KBM-7 (cell line): ENCODE measurements at places on chromosomes 5 and 9.

DNA sequence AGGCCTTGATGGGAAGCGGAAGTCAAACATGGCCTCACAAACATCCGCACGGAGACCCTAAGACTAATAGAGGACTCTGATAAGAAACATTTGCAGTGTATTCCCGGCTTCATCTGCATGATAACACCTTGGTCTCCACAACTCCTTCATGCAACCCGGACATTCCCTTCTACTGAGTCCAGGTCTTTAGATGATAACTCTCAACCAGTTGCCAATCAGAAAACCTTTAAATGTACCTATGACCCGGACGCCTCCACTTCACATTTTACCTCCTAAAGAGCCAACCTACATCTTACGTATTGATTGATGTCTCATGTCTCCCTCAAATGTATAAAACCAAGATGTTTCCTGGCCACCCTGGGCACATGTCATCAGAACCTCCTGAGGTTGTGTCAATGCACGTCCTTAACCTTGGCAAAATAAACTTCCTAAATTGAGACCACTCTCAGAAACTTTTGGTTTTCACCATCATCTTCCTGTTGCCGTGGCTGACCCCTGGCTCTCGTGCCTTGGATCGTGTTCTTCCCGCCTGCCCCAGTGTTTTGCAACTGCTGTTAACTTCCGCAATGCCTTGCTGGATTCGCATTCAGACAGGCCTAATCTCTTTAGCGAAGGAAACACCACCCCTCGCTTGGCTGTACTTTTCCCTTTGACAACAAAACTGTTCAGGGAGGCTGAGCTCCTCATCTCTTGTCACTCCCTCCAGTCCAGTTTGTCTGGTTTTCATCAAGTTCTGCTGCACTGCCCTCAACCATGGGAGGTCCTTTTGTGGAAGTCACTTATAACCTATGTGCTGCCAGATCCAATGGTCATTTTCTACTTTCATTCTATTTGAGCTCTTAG is 1.1 kb upstream of the DAP start:
- peak; percentile 24 for DNase-seq

- DNase-seq = no peak
Measured at GRCh38 chr5:73592551-73592950, 27.0 kb downstream of the UTP15 start.

DNA sequence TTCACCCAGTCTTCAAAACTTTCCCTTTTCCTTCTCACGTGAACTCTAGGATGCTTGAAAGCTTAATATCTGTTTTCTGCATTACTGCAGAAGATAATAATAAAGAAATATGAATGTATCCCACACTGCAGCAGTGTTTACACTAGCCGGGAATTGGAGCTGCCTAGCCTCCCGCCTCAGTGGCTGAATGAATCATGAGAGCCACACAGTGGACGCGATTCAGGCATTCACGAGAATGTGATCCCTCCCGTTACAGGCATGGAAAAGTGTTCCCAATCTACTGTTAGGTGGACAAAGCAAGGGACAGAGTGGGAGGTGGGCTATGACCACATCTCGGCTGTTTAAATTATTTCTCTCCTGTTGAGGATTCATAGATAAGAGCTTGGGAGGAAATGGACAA is 69.4 kb upstream of the CTSL start:
- no peak for DNase-seq

GRCh38 chr5:142006363-142007236 is 6.2 kb downstream of the GNPDA1 start:
- DNase-seq = peak; percentile 33

DNA sequence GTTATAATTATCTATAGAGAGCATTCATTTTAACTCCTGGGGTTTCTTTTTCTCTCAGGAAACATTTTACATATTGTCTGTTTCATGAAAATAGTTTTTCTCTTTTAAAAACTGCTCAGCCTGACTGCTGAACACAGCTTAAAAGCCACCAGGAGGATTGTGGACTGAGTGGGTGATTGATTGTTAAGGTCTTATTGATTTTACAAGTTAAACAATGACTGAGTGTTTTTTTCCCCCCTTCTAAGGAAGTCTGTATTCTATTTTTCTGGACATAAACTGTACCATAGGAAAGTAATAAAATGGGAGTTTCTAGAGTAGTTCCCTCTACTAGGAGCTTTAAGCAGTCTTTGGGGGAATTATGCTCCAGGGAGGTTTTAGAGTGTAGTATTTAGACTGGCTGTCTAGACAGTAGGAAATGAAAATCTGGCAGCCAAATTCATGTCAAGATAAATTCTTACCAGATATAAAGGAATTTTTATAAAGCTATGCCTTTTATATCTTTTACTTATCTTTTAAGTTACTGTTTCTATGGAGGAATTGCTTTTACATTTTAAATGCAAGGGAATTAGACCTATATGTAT is 463.9 kb downstream of the PRR16 start:
- DNase-seq = no peak

DNA sequence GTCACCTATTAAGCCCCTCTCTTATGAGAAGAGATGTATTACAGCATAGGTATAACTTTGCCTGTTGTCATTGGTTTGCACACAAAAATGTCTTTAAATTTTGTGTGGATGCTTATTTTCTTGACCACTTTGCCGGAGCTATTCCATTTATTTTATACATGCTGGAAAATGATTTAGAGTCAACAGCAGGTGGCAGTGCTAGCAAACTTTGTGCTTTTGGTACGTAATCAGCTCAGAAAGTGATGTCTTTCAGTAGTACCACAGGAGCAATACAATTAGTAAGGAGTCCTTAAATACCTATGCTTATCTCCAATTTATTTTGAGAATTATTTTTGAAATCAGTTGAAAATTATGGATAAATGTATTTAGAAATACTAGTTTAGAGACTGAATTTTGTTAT is 19.8 kb upstream of the NUDT12 start:
- DNase-seq = peak; percentile 52

DNA sequence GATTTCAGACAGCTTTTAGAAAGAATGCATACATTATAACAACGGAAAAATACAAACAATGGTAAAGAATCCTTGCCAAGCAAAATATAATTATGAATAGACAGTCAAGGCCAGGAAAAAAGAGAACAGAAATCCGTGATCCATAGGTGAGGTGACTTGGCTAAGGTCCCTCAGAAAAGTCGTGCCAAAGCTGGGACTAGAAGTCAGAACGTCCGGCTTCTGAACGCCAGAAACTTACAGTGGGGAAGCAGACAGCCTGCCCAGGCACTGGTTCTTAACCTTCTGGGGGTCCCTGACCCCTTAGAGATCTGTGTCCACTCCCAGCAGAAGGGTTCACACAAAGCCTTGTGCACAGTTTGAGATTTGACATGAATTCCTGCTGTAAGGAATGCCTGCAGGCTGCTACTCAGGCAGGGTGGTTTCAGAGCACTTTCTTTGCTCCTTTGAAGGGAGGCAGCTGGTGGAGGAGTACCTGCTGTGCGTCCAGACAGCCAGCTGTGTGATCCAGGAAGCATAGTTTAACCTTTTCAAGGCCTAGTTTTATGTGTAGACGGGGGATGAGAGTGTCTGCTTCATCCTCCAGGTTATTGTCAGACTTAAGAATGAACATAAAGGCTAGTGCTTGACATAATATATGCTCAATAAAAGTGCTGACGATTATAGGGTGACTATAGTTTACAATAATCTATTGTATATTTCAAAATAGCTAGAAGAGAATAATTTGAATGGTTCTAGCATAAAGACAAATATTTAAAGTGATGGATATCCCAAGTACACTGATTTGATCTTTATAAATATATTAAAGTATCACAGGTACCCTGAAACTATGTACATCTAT is 852 bp downstream of the ARHGEF37 start:
- no peak for DNase-seq

DNA sequence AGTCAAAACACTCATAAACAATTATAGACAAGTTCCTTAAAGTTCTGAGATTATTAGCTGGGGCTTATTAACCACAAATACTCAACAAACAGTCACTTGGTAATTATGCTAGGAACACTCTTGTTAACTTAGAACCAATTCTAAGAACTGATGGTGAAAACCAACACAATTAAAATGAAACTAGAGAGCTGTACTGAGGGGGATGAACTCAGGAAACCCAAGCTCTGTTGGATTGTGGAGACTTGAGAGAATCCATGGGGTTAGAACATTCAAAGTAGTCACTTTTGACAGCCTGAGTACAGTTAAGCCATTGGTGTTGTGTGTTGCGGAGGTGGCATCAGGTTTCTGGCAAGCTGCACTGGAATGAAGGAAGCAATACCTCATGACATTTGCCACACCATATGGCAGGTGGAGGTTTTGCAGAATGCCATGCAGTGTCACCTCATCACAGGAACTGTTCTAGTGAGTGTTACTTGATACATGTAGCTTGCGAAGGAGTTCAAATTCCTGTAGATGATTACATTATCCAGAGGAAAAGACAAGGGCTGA is 480.9 kb upstream of the CD180 start:
- no peak for DNase-seq

GRCh38 chr9:130898552-130898852 is 1.9 kb upstream of the QRFP start:
- no peak for DNase-seq
